ENCODE measurements at places on chromosomes 6 and 20.

DNA sequence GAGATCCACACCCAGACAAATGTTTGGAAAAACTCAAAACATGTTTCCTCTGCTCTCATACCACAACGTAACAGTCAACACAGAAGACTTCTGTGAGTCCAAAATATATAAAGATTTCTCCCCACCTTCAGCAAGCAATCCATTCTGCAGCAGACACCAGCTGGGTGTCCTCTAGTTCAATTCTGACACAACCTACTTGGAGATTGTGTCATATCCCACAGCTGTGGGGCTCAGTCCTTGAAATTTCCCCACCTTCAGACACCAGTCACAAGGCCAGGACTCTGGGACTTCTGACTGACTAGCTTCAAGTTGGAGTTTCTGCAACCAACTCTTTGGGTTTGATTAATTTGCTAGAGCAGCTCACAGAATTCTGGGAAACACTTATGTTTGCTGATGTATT, 244.8 kb upstream of the CDYL start:
- no peak for DNase-seq

- no peak for DNase-seq
Measured at GRCh38 chr6:157841211-157841840, 18.3 kb downstream of the SNX9 start.

- no peak for DNase-seq
Measured at GRCh38 chr20:21125072-21125848, 622 bp upstream of the KIZ start.

- DNase-seq: no peak
Measured at GRCh38 chr6:3046295-3046694, 22.0 kb upstream of the RIPK1 start.

- no peak for DNase-seq
Measured at GRCh38 chr20:61271312-61272231, 19.5 kb downstream of the CDH4 start.
